ENCODE measurements at places on chromosomes 7 and 10.

GRCh38 chr7:100171087-100171681 lies 2.8 kb upstream of the GAL3ST4 start:
- DNase-seq: no peak

GRCh38 chr10:123673198-123673597 lies 7.0 kb downstream of the GPR26 start:
- no peak for DNase-seq

DNA sequence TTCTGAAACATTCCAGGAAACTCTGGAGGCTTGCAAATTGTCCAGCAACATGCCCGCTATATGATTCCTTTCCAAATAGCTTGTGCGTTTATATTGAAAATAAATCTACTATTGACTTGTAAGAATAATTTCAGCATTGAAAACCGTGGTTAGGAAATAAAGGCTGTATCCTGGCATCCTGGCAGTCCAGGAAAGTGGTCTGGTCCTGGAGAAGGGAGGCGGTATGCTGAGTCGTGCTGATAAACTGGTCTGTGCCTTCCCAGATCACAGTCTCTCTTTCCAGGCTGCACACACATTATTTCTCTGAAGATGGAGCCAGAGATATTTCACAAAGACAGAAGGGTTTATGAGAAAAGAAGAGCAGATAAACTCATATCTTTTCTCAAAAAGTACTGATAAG lies 350.1 kb upstream of the COBL start:
- no peak for DNase-seq

GRCh38 chr7:40356871-40357709 lies 222.3 kb downstream of the SUGCT start:
- no peak for DNase-seq

DNA sequence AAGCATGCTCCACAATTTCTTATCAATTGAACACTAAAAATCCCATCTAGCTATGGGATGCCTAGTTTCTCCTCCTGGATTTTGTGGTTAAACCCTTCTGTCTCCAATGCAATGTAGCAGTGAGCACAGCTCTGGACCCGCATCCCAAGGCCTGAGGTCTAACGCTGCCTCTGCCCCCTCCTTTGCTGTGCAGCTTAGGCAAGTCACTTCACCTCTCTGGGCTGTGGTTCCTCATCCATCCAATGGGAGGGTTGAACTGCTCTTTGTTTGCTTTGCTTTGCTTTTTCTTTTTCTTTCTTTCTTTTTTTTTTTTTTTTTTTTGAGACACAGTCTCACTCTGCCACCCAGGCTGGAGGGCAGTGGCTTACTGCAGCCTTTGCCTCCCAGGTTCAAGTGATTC lies 69.2 kb downstream of the PARP12 start:
- DNase-seq: no peak
